ENCODE measurements at places on chromosomes 1 and 21.

GRCh38 chr1:231216498-231216897, 24.5 kb upstream of the GNPAT start:
- no peak for DNase-seq

- DNase-seq, result no peak
Observed at GRCh38 chr21:37870221-37870620, 46.0 kb downstream of the KCNJ6 start.

GRCh38 chr1:45522324-45523104, 830 bp upstream of the PRDX1 start:
- DNase-seq, result no peak

- peak; percentile 44 for DNase-seq
Observed at GRCh38 chr1:110203021-110203661, 7.0 kb upstream of the KCNC4 start.

- DNase-seq, result no peak
Observed at GRCh38 chr1:115496904-115497527, 144.8 kb upstream of the VANGL1 start.

DNA sequence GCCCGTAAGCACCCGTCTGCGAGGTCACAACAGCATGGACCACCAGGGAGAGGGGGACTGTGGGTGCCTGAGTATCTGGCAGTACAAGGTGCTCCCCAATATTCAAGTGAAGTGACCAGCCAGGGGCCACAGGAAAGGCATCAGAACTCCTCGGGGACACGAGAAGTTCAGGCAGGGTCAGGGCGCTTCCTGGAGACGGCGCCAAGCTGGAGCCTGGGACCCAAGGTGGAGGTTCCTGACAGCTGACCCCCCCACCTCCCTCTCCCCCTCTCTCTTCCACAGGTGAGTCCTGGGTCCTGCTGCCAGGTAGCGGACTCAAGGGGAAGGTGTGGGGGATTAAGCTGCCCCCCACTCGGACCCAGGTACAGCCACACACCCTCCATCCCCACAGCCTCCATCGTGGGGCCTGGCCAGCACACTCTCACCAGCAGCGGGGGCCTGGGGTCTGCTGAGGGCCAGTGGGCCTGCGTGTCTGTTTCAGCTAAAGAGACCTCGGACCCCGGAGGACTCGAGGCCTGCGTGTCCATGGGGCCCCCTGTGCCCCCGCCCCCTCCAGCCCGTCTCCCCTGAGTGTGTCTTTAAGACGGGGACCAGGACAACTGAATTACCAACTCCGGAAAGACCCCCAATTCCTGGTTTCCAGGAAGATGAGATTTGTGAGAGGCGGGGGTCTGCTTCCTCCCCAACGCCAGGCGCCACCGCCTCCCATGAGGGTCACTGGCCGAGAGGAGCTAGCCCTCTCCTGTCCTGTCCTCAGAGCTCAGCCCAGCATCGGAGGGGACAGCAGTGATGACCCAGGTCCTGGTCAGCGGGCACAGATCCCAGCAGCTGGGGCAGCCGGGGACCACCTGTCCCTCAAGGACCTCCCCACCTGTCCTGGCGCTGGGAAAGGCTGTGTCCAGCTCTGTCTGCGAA, 6.2 kb downstream of the TNFRSF18 start:
- DNase-seq, result no peak

DNA sequence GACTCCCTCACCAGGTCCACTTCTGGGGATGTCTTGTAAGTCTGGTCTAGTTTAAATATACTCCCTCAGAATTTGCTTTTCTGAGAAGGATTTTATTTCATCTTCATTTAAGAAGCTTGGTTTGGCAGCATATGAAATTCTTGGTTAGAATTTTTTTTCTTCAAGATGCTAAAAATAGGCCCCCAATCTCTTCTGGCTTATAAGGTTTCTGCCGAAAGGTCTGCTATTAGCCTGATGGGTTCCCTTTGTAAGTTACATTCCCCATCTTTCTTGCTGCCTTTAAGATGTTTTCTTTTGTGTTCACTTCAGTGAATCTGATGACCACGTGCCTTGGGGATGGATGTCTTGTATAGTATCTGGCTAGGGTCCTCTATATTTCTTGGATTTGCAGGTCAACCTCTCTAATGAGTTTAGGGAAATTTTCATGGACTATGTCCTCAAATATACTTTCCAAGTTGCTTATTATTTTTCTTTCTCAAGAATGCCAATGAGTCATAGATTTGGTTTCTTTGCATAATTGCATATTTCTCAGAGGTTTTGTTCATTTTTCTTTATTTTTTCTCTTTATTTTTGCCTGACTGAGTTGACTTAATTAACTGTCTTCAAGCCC, 19.4 kb downstream of the TCP10L start:
- no peak for DNase-seq
